Esophagus squamous epithelium (tissue), 5 donors: ENCODE measurements at places on chromosomes 7 and 10.

DNA sequence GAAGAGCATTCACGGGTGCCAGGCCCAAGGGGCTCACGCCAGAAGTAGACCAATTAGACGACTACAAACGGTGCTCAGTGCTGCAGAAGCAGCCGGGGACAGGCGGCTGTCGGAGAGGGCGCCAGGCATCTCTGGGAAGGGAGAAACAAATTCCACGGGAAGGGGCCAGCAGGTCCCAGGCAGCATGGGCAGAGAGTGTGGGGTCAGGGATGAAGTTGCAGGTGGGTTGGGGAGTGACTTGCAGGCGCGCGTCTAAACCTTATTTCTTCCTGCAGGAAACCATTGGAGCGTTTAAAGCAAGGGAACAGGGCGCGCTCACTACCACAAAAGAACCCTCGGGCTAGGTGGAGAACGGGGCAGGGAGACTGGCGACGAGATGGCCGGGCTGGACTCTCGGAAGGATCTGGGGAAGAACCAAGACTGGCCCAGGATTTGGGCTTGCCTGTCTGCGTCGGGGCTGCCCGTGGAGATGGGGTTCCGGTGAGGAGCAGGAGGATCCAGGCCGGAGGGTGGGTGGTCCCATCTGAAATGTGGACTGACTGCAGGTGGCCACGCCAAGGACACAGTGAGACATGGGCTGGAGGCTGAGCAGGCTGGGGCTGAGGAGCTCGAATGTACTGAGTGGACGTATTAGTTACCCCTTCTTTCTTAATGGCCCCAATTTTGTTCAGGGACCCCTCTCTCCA lies 116.3 kb upstream of the DIP2C start:
- no peak for DNase-seq

GRCh38 chr10:84668186-84668763 lies 339.9 kb downstream of the CCSER2 start:
- DNase-seq = no peak

DNA sequence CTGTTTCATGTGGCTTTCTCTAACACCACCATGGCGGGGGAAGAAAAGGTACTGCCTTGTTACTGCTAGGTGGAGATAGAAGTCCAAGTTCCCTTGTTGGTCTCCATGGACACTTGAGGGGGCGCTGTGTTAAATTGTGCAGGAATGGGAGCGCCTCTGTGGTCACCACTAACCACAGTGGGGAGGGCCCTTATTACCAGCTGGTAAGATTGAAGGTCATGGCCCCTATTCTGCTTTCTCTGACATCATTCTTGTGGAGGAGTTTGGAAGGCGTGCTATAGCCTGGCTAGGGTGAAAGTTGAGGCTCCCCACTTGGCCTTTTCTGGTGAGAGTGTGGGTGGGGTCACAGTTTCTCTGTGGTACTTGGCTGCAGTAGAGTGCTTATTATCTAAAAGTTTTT lies 14.9 kb upstream of the MXI1 start:
- no peak for DNase-seq

DNA sequence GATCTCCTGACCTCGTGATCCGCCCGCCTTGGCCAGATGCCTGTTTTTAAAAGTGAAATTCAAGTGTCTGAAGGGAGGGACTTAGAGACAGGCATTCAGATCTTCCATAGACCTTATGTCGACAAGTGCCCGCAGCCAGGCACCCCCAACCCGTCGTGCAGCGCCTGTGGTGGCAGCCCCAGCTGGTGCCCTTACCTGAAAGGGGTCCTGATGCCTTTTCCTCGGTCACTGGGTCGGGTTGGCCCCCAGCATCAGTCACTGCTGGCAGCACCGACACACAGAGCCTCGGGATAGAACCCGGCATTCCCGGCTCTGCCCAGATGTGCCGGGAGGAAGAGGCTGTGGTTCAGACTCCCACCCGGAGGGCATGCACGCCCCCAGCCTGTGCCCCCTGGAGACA lies 23.3 kb downstream of the LRRC27 start:
- DNase-seq = no peak

DNA sequence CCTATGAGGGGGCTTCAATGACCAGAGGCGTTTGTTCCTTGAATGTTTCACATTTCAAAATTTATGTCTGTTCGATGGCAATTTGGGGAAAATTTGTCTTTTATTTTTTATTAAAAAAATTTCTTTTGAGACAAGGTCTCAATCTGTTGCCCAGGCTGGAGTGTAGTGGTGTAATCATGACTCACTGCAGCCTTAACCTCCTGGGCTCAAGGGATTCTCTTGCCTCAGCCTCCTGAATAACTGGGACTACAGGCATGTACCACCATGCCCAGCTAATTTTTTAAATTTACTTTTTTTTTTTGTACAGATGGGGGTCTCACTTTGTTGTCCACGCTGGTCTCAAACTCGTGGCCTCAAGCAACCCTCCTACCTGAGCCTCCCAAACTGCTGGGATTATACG lies 39.7 kb downstream of the OTUD1 start:
- DNase-seq = no peak

GRCh38 chr7:55502124-55502857 lies 70.0 kb downstream of the VOPP1 start:
- no peak for DNase-seq

DNA sequence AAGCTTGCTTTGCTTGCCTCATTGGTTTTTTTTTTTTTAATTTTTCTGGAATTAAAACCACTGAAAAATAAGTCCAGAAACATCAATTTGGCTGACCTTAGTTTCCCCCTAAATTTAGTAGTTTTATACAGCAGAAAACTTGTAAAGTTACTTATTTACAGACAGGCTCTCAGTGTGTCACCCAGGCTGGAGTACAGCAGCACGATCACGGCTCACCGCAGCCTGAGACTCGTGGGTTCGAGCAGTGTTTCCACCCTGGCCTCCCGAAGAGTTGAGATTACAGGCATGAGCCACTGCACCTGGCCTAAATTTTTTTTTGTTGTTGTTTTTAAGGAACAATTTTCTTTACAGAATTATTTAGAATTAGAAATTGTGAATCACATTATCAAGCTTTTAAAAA lies 250.5 kb downstream of the SDK1 start:
- no peak for DNase-seq

DNA sequence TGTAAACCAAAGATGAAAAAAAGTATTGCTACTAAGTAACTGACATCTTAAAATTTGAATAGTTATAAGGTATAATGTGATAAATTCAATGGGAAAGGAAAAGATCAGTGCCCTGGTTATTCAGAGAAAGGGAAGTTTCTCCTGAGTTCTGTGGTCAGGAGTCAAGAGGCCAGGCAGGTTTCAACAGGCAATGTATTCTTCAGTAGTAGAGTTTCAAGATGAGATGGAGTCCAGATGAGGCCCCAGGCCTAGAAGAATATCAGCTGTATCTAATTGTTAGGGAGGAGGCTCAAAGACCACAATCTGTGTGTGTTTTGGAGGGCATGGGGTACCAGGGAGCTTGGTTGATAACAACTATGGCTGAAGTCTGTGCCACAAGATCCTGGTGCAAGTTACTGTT lies 101.4 kb upstream of the DLX6 start:
- DNase-seq = no peak

GRCh38 chr10:49617121-49618020 lies 3.5 kb downstream of the CHAT start:
- no peak for DNase-seq

DNA sequence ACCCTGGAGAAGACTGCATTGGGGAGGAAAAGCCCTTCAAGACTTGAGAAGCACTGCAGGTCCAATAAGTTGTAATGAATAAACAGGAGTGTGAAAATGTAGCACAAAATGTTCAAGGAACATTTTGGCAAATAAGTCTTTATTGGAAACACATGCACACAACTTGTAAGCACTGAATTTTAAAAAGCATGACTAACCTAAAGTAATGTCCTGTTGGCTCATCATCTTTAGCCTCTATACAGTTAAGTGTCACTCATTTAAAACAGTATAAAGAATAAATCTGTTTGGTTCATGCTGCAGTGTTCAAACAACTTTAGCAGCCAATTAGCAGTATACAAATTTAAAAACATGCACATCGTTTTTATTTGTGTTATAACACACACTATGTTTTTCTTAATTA lies 108.6 kb downstream of the CDK6 start:
- DNase-seq = no peak

- no peak for DNase-seq
Observed at GRCh38 chr10:114518401-114519305, 114.4 kb upstream of the AFAP1L2 start.

DNA sequence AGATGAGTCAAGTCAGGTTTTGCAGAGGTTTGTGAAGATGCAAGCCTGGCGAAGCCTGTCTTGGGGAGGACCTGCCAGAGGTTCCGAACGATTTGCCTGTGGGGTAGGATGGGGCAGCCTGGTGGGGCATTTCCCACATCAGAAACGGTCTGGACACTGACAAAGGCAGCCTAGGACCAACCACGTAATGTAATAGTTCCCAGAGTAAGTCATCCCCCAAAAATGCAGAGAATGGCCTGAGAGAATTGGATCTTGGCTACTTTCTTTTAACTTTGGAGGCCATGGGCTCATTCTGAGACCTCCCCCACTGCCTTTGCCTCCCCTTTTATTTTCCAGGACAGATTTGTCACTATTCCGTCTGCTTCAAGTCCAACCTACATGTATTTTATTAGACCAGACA lies 168.9 kb upstream of the SH2B2 start:
- DNase-seq = no peak

- no peak for DNase-seq
Observed at GRCh38 chr10:112973046-112973445, 23.0 kb downstream of the TCF7L2 start.

DNA sequence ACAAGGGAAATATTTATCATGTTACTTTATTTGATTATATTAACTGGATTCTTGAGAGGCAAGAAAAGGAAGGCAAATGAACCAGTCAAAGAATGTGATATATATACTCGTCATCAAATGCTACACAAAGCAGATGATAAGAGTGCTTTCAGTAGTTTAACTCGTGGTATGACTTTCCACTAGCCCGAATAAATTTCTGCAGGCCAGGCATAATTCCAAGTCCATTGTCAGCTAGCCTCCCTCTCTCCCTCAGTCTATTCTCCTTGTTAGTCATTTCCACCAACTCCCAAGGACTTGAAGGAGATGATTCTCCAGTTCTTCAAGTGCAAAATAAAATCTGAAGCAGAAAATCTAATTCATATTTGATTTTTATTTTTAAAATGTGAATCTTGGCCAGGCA lies 190.5 kb downstream of the GLI3 start:
- DNase-seq = no peak

- DNase-seq = no peak
Observed at GRCh38 chr7:70582927-70583895, 548.7 kb upstream of the GALNT17 start.

DNA sequence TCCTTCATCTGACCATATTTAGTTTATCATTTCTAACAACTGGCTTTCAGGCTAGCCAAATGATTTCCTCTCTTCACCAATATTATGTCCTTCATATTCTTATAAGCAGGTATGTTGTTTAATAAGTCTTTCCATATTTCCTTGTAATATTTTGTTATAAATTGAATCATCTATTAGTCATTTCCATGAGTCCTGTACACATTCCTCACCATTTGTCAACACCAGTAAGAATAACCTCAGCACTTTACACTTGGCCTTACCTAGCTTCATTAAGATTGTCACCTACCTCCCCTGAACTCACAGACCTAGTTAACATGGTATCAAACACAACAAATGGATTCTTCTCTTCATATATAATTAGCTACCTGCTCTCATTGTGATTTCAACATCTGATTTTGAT lies 282.3 kb downstream of the SEMA3D start:
- no peak for DNase-seq

GRCh38 chr7:37193087-37193774 lies 255.4 kb downstream of the ELMO1 start:
- no peak for DNase-seq

GRCh38 chr10:112137154-112137987 lies 46.2 kb downstream of the GPAM start:
- DNase-seq = no peak

- no peak for DNase-seq
Observed at GRCh38 chr10:49175587-49176309, 12.4 kb downstream of the TMEM273 start.

- no peak for DNase-seq
Observed at GRCh38 chr7:148963583-148964482, 64.5 kb downstream of the PDIA4 start.

- no peak for DNase-seq
Observed at GRCh38 chr7:92831716-92832533, 4.4 kb downstream of the CDK6 start.

DNA sequence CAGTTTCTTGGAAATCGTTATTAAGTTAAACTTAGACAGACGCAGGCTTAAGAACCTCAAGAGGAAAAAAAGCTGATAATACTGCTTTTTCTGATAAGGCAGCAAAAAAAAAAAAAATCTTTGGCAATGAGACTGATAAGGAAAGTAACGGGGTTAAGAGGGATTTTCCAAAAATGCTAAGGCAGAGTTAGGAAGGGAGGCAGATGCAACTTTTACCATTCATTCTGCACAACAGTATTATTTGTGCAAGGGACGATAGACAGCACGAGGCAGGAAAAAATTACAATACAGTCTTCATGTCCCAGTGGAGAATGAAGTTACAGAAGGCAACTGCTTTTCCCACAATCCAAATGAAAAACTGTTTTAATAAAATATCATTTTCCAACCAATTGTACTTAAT lies 194.0 kb downstream of the DOCK4 start:
- no peak for DNase-seq

DNA sequence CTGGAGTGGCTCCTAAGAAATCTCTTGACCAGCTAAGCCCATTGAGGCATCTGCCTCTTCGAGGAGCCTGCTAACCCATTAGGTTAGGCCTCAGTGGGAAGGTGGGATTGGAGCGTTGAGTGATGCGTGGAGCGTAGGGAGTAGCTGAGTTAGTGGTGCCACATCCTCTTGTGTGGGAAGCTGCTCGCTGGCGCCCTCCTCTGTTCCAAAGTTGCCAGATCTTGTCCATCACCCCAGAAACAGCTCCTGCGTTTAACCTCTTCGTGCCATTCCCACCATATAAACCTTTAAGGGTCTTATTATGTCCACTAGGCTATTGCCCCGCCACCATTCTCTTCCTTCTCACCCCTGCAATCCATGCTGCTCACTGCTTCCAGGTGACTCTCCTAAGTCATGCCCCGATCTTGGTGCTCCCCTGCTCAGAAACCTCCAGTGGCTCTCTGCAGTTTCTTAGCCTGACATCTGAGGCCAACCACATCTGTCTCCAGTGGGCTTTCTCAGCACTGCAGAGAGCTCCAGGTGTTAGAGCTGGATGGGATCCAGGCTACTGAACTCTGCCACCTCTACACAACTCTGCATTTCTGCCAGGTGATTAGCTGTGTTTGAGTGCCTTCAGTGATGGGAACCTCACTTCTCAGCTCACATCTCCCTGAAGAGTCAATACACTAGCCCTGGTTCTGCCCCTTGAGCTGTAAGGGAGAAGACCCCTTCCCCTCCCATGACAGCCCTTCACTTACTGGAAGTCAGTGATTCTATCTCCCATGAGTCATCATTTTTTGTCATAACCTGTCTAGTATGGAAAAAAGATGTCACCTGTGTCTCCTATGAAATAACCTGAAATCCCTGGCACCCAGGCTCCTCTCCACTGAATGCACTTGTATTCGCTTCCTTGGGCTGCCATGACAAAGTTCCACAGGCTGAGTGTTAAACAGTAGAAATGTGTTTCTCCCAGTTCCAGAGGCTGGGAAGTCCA lies 65.0 kb upstream of the FGFR2 start:
- DNase-seq = no peak

- no peak for DNase-seq
Observed at GRCh38 chr7:128204455-128204854, 36.6 kb upstream of the LEP start.

GRCh38 chr7:27535795-27536194 lies 126.9 kb downstream of the HIBADH start:
- no peak for DNase-seq

GRCh38 chr10:35910234-35910633 lies 268.1 kb upstream of the FZD8 start:
- DNase-seq = no peak

- no peak for DNase-seq
Observed at GRCh38 chr10:116868722-116869121, 19.4 kb downstream of the ENO4 start.
